ENCODE measurements at places on chromosomes 5 and 9.

DNA sequence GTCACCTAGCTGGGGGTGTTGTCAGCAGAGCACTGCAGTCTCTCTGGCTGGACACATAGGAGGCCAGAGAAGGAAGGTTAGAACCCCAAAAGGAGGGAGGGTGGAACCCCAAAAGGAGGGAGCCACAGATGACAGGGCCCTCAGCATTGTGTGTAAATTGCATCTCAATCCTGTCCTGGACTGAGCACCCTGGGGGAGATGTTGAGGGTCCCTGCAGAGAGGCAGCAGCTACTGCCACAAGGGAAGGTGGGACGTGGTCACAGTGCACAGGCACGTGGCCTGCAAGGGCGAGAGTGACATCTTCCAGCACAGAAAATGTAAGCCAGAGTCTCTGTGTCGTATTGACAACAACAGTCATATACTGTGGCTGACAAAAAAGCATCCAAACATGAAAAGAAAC lies 36.5 kb upstream of the CEP72 start:
- no peak for DNase-seq

GRCh38 chr5:89320421-89321277 lies 437.7 kb upstream of the MEF2C start:
- no peak for DNase-seq

- peak; percentile 13 for DNase-seq
Observed at GRCh38 chr5:124908581-124909451, 162.4 kb upstream of the ZNF608 start.

- peak; percentile 56 for DNase-seq
Observed at GRCh38 chr5:142716963-142717362, 31.1 kb upstream of the FGF1 start.

- no peak for DNase-seq
Observed at GRCh38 chr9:117233016-117233415, 181.8 kb downstream of the ASTN2 start.
